ENCODE measurements at places on chromosomes 3 and 15.

GRCh38 chr3:179970746-179971145, 66.0 kb downstream of the PEX5L start:
- no peak for DNase-seq

DNA sequence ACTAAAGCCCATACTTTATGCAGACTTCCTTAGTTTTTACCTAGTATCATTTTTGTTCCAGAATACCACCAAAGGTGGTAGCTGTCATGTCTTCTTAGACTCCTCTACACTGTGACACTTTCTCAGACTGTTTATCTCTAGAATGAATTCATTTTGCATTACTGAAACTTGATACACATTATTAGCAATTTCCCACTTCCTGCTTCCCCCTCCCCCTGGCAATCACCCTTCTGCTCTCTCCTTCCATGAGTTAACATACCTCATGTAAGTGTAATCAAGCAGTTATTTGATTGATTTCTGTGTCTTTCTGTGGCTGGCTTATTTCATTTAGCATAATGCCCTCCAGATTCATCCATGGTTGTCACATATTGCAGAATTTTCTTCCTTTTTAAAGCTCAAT, 204.9 kb downstream of the STAG1 start:
- DNase-seq, result no peak

DNA sequence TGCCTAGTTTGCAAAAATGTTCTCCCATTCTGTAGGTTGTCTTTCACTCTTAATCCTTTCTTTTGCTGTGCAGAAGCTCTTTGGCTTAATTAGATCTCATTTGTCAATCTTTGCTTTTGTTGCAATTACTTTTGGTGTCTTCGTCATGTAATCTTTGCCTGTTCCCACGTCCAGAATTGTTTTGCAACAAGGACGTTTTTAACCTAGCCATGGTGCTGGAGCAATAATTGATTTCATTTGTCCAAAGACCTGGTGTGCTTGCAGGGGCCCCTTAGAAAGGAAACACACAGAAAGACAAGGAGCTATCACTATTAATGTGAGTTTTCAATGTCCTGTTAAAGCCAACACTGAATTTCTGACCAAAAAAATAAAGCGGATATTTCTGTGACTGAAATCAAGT, 89.1 kb upstream of the GALNT15 start:
- no peak for DNase-seq

DNA sequence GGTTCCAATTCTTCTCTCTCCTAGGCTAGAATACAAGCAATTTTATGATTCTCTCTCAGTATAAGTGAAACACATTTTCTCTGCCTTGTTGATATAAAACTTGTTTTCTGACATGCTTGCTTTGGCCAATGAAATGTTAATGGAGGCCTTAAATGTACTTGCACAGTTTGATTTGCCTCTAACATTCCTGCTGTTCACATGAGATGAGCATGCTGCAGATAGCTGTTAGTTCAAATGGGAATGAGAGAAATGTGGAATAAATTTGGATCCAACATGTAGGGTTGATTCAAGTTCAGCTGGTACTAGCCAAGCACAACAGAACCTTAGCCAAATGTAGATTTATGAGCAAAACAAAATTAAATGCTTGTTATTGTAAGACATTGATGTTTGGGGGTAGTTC, 32.6 kb upstream of the FHIT start:
- DNase-seq, result no peak

DNA sequence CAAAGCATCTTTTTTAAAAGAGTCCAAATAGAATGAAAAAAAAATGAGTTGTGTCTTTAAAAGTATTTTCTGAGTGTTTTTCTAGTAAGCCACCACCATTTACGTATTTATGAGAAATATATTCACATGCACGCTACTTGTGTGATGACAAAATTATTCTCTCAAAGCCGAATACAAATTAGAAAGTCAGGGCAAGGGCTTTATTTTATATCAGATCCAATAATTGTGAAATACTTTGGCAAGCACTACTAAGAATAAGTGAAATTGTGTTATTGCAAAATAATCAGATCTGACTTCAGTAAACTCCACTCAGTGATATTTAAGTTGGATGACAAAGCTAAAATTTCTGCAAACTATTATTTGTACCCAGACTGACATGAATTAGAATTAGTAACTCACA, 589.3 kb upstream of the KCNMB2 start:
- no peak for DNase-seq

DNA sequence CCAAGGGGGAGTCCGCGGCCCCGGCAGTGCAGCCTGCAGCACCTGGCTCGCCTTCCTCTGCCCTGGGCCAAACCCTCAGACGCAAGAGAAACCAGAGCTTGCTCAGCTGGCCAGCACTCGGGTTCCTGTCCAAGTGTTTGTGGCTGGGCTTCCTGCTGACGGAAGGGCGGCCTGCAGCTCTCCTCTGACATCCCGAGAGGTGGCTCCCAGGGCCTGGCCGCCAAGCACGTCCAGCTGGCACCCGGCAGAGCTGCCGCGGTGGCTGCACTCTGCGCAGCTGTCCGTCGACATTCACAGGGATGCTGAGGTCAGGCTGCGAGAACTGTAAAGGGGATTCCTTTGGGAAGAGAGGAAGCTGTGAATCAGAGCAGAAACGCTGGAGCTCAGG, 85.6 kb downstream of the CPN2 start:
- DNase-seq, result no peak

DNA sequence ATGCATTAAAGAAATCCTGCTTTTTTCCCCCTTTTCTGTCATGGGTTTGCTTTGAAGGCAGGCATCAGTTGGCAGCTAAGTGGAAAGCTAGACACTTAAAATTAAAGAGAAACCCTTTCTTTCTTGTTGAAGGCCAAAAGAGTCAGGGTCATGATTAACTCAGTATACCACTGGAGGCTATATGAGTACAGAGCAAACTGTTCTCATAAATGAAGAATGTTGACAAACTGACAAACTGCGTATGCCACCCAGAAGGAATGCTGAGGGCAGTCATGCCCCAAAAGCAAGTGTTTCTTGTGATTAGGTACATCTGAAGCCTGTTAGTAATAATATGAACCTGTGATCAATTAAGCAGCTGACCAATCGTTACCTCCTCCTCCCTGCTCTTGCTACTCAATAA, 43.6 kb upstream of the COL6A6 start:
- DNase-seq, result no peak

GRCh38 chr3:53242155-53242554, 13.7 kb downstream of the TKT start:
- no peak for DNase-seq

GRCh38 chr15:31131853-31132375, 30.4 kb upstream of the TRPM1 start:
- no peak for DNase-seq

DNA sequence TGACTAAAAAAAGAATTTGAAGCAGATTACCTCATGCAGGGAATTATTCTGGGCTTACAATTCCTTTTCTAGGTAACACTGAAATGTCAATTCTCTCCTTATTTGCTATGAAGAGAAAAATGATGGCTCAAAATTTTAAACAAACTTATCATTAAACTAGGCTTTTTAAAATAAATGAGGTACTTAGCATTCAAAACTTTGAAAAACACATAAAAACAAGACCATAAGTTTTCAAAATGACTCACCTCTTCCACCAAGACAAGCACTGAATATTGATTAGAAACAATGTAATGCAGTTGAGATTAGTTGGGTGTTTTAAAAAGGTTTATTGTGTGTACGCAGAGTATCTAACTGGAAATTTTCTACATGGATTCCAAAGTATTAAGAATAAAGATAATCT, 154.6 kb downstream of the ADAM10 start:
- DNase-seq, result no peak

DNA sequence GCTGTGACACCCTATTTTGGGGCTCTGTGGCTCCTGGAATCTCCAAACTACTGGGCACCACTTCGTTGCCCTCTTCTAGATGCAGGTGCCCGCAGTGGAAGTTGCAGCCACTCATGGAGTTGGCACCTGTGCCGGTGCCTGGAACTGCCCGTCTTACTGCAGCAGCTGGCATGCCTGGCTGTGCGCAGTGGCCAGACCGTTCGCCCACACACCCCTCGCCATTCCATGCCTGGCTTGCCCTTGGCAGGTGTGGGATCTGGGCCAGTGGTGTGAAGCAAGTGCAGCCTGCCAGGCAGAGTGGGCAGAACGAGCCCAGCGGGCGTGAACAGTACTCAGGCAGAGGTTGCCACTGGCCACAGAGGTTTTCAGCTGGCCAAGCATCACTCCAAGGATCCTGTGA, 1286.7 kb downstream of the ROBO1 start:
- no peak for DNase-seq

- no peak for DNase-seq
Observed at GRCh38 chr3:178705925-178706324, 169.7 kb downstream of the KCNMB2 start.

DNA sequence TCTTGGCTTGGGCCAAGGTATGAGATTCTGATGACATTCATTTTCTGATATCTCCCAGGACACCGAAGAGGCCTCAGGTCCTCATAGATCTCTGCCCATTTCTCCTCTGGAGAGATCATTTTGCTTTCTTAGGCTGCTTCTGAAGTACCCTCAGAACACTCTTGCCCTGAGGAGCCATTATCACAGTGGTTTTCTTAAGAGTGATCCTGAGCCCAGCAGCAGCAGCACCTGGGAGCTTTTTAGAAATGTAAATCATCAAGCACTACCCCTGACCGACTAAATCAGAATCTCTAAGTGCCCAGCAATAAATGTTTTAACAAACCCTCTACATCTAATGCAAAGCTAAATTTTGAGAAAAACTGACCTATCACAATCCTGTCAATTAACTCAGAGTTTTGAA, 40.6 kb upstream of the SLC9A9 start:
- no peak for DNase-seq

- no peak for DNase-seq
Observed at GRCh38 chr15:54298396-54298795, 320.2 kb downstream of the UNC13C start.

DNA sequence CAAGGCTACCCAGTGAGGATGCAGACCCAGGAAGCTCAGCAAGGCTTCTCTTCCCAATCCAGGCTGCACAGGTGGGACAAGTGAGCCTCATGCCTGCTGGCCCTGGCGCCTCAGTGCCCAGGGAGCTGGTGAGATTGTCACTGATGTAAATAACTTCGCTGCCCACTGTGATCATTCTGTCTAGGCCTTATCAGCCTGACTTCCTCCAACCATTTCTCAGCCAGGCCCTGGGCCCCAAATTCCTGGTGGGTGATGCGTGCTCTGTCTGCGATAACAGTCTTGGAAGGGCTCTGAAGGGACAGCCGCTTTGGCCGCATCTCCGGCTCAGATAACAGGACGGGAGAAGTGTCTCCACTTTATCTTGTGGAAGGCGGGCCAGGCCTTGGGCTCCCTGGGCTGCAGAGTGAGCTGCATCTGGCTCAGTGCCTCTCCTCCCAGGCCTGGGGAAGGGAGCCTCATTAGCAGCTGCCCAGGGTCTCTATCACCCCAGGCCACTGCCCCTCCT, 2.2 kb upstream of the FBLN2 start:
- DNase-seq, result no peak

Measured in stimulated activated CD4-positive, alpha-beta T cell treated with anti-CD3 and anti-CD28 coated beads, Interleukin-1b, Interleukin-23, amount 100 ng/mL, for 1 hour (primary cell).